ENCODE measurements at places on chromosomes 11 and 22.
A peak's percentile ranks its signal among the peaks of the same experiment; 100 is the strongest.

DNA sequence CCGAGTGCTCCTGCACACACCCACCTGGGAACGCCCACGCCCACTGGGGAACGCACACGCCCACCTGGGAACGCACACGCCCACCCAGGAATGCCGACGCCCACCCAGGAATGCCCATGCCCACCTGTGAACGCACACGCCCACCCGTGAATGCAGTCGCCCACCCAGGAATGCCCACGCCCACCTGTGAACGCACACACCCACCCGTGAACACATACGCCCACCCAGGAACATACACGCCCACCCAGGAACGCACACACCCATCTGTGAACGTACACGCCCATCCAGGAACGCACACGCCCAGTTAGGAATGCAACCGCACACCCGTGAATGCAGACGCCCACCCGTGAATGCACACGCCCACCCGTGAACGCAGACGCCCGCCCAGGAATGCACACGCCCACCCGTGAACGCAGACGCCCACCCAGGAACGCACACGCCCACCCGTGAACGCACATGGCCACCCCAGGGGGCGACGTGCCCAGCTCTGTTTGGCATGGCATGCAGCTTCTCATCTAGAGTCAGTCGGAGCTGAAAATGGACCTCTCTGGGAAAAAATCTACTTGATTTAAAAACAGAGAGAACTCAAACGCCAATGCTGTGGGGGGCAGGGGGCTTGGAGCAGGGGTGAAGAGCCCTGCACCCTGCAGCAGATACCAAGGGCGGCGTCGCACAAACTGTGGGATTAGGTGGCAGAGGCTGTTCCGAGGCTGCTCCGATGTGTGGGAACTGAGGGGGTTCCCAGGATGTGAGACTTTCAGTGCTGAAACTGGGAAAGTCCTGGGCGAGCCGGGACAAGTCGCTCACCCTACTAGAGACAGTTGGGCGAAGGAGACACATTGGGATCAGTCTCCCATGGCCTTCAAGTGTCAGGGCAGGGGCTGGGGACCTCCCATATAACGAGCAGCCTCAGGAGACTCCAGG is 83.3 kb downstream of the MYEOV start:
- DNase-seq: no peak

DNA sequence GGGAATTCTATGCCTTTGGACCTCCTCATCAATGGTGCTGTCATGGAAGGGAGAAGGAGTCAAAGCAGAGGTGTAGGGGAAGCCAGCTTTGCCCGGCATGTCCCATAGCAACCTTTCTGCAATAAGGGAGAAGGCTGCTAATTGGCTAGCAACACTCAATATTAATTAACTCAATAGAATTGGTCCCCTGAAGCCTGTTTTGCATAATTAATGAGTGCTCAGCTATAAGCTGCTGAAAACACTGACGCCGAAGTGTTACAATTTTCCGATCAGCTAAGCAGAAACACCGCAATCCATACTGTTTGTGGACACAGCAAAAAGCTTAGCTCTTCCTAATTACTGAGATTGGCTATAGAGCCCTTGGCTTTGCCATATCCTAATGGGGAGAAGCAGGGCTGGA is 245.0 kb downstream of the CSNK2A3 start:
- DNase-seq: no peak

GRCh38 chr22:26756675-26757293 is 99.4 kb downstream of the MIAT start:
- DNase-seq: no peak

GRCh38 chr11:69518081-69518950 is 36.9 kb downstream of the LINC01488 start:
- no peak for DNase-seq

- DNase-seq: peak; percentile 81
These were observed 61.9 kb downstream of the MED15 start for GRCh38 chr22:20569059-20570058.

DNA sequence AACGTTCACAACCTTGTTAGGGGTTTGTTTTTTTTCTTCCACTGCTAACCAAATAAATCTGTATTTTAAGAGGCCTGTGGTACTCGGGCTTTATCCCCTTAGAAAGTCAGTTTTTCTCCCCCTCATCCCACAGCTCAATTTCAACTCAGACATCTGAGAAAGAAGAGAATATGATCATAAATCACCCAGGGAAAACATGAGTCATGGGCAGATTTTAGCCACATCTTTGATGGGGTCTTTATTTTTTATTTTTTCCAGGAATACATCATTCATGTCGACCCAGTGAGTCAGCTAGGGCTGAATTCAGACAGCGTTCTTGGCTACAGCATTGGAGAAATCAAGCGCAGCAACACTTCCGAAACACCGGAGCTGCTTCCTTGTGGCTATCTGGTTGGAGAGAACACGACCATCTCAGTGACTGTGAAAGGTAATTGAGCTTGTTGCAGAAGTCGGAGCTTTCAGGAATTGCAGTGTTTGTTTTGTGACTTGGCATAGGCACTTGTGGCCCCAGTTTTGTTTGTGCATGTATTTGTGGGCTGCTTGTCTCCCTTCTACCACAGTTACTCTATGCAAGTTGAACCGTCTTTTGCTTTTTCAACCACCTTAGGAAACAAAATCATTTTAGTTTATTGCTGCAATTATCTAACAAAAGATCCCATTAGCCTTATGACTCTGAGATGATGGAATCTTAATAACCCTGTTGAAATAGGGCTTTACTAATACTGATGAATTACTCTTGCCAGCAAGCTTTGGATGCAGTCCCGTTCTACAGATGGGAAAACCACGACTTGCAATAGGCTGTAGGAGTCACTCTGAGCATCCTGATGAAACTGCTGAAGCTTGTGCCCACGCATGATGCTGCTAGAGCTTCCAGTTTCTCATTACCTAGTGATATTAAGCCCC is 62.7 kb downstream of the DBX1 start:
- DNase-seq: no peak

DNA sequence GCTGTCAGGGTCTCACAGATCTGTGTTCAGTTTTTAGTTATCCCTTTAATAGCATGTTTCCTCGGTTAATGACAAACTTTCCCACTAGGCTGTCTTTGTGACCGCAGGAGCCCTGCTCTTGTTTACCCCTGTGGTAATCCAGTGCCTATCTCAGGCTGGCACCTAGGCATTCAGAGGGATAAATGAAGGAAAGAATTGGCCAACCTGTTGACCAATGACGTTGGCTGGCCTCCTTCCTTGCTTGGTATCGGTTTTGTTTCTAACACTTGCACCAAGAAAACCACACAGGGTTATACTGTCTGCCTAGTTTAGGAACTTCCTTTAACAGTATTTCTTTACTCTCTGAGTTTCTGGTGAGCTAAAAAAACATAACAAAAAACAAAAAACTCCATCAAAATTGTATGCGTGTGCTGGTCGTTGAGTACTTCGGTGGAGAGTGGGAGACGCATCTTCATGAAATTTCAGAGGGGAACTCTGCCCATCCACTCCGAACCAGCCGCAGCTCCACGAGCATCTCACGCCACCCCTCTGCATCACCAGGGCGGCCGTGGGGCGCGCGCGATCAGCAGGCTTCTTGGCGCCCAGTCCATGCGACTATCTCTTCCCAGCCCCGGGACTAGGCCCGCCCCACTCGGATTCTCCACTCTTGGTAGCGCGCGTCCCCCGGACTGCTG is 563 bp upstream of the ENDOD1 start:
- no peak for DNase-seq

DNA sequence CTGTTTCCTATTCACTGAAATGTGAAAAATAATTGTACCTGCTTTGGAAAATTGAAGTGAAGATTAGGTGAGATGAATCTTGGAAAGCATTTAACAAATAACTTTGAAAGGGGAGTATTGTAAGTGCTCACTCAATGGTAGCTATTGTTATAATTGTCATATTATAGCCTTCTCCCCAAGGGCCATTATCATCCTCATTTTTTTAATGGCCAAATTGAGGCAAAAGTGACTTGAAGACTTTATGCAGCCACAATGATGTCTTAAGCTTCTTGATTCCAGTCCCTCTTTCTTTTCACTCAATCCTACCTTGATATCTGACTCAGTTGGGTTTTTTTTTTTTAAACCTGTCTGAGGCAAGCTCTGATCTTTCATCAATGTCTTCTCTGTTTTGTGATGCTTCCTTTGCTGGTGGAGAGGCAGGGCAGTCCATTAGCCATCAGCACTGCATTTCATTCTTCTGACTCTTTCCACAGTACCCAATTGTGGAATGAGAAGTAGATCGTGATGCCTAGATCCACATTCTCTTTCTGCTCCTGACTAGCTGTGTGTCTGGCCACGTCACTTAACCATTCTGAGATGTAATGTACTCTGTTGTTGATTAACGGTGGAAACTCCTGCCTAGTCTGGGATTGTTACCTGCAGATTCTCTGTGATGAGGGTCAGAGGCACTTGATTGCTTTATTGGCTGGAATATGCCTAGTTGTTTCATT is 101.4 kb downstream of the DBX1 start:
- DNase-seq: no peak

DNA sequence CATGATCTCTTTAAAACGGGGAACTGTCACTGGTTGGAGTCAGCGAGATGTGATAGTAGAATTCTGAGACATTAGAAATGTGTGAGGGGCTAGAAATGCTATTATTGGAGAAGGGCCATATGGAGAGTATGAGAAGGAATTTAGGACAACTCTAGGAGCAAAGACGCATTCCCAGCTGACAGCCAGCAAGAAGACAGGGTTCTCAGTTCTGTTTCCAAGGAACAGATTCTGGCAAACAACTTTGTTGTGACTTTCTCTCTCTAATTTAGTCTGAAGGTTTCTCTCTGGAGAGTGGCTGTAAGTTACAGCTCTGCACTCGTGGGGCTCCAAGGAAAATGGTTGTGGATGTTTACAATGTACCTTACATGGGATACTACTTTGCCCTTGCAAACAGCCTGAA is 876.3 kb downstream of the FAM181B start:
- no peak for DNase-seq

DNA sequence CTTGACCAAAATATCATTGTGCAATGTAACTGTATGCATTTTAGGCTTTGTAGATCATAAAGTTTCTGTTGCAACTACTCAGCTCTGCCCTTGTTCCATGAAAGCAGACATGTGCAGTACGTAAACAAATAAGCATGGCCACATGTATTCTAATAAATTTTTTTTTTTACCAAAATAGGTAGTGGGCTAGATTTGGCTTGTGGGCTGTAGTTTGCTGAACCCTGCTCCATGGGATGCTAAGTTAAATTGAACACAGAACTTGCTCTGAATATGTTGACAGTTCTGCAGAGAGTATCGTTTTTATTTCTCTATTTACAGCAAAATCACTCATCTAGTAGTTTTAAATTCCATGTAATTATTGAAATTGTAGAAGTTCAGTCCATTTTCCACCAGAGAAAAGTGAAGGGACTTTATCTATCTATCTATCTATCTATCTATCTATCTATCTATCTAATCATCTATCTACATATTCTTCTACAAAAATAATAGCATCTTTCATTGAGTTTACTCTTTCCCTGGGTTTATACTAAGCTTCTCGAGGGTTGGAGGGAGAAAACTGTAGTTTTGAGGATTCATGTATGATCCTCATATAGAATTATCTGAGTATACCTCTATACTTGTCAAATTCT is 9.5 kb upstream of the OOSP4A start:
- DNase-seq: no peak

- no peak for DNase-seq
These were observed 963.4 kb upstream of the CCDC90B start for GRCh38 chr11:84249344-84250135.

GRCh38 chr11:129864811-129865210 is 30.6 kb downstream of the NFRKB start:
- no peak for DNase-seq

DNA sequence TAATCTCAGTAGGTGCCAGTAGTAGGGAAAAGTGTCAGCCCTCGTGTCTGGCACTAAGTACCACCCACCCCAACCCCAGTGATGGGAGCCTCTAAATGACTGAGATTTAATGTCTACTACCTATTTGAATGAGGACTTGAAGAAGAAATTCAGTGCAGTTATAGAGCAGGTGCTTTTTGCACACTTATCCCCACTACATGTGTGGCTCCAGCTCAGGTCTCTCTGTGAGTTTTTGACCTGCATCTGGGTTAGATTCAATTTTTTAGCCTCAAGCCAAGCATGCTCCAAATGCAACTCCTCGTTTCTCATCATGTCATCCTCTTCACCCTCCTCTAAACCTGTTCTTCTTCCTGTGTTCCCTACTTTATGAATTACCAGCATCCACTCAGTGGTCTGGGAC is 24.9 kb upstream of the NNMT start:
- DNase-seq: no peak

Measured in DND-41 (cell line).